ENCODE measurements at places on chromosomes 16 and 17.

- no peak for DNase-seq
These were observed 372.5 kb downstream of the CDH11 start for GRCh38 chr16:64749346-64749745.

GRCh38 chr17:43737722-43738121 is 20.9 kb downstream of the SOST start:
- no peak for DNase-seq

GRCh38 chr16:51166541-51166940 is 15.5 kb upstream of the SALL1 start:
- no peak for DNase-seq

GRCh38 chr16:88651276-88651988 is 579 bp upstream of the CYBA start:
- peak; percentile 93 for DNase-seq

- no peak for DNase-seq
These were observed 4.7 kb downstream of the UQCRC2 start for GRCh38 chr16:21957714-21958346.

DNA sequence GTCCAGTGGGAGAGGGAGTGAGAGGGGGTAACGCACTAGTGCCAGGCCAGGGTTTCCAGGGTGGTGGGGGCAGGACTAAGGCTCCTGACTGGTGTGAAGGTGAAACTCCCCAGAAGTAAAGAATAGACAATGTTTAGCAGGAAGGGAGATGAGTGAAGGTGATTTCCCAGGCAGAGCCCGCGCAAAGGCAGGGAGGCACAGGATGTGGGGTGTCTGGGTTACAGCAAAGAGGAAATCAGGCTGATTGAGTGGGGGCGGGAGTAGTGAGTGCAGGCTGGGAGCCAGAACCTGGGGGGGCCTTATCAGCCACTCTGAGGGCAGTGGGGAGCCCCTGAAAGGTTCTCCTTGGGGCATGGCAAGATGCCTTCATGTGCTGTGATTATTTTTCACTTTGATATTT is 167.5 kb downstream of the UTP18 start:
- no peak for DNase-seq

- no peak for DNase-seq
These were observed 71.8 kb downstream of the LMF1 start for GRCh38 chr16:898761-899682.

GRCh38 chr17:65041518-65041917 is 15.0 kb downstream of the GNA13 start:
- no peak for DNase-seq
